Activated CD4-positive, alpha-beta T cell treated with anti-CD3 and anti-CD28 coated beads for 1 hour (primary cell): ENCODE measurements at places on chromosomes 7 and 10.

GRCh38 chr10:132884691-132885271 lies 57.6 kb downstream of the CFAP46 start:
- DNase-seq, result no peak

- no peak for DNase-seq
These were observed 7.5 kb downstream of the MRPL32 start for GRCh38 chr7:42939457-42940240.

- DNase-seq, result no peak
These were observed 37.2 kb downstream of the TMEM120A start for GRCh38 chr7:75957021-75957736.

GRCh38 chr7:108662783-108663362 lies 93.2 kb downstream of the DNAJB9 start:
- no peak for DNase-seq

GRCh38 chr7:140639366-140640053 lies 1.1 kb downstream of the DENND2A start:
- no peak for DNase-seq

GRCh38 chr10:98599032-98599610 lies 152.4 kb upstream of the HPS1 start:
- DNase-seq, result no peak

DNA sequence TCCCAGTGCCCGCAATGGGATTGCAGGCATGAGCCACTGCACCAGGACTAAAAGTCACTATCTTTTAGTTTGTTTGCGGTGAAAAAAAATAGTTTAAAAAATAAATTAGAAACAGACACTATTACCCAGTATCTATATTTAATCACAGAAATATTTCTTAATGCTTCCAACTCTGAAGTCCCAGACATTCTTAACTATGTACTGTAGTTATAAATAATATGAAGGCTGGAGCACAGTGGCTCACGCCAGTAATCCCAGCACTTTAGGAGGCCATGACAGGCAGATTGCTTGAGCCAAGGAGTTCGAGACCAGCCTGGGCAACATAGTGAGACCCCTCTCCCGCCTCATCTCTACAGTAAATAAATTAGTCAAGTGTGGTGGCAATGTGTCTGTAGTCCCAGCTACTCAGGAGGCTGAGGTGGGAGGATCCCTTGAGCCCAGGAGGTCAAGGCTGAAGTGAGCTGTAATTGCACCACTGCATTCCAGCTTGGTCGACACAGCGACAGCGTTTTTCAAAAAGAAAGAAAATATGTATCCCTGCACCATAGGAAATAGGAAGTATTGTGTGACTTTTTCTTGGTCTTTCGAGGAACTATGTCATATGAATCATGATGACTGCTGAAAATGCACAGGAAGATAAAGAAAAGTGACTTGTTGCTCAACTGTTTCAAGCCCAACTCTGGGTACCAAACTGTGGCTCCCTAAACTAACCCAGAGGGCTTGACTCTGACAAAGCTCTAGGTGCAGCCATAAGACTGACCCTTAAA lies 74.9 kb upstream of the STEAP1B start:
- no peak for DNase-seq

- DNase-seq, result no peak
These were observed 52.4 kb downstream of the OAT start for GRCh38 chr10:124366343-124366742.

GRCh38 chr7:55261386-55261770 lies 103.8 kb upstream of the LANCL2 start:
- no peak for DNase-seq

- DNase-seq, result no peak
These were observed 72.3 kb downstream of the CLEC2L start for GRCh38 chr7:139595806-139596205.

DNA sequence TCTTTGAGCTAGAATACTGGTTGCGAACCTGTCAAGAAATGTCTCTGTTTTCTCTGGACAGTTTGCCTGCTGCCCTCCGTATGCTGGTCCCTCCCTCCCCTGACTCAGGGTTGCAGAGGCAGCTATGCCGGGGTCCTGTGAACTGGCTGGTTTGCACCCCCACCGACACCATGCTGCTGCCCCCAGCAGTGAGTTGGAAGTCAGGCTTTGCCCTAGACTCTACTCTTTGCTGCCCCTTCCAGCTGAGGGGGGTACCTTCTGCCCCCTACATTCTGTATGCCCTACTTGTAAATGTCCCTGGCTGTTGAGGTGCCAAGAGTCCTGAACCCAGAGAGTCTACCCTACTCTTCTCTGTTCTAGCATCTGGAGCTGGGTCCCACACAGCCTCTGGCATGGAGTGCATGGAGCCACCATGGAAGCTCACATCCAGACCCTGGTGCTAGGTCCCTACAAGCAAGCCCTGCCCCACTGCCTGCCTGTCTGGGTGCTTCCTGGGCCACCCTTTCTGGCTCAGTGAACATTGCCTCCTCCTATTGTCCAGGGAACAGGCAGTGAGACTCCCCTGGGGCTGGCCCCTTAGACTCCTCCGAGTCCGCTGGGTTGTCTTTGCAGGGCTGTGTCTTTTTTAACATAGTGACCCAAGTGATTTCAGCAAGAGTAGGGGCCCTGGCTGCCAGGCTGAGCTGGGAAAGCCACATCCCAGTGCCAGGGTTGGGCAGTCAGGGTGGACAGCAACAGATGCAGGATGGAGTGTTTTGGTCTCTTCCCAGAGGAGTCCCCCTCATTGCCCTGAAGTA lies 138.9 kb downstream of the ADCY1 start:
- no peak for DNase-seq

- no peak for DNase-seq
These were observed 28.3 kb upstream of the SDK1 start for GRCh38 chr7:3272691-3273141.

GRCh38 chr10:86968271-86968993 lies at the start of gene ADIRF:
ADIRF (plus strand) TSS chr10:86968482; CDS start chr10:86968545, 63 bp downstream.
- no peak for DNase-seq

- no peak for DNase-seq
These were observed 2.7 kb upstream of the MTG1 start for GRCh38 chr10:133391249-133391635.

- DNase-seq, result no peak
These were observed 708.1 kb upstream of the PCDH15 start for GRCh38 chr10:55509168-55509567.

GRCh38 chr10:107379601-107380000 lies 215.1 kb upstream of the SORCS1 start:
- no peak for DNase-seq

DNA sequence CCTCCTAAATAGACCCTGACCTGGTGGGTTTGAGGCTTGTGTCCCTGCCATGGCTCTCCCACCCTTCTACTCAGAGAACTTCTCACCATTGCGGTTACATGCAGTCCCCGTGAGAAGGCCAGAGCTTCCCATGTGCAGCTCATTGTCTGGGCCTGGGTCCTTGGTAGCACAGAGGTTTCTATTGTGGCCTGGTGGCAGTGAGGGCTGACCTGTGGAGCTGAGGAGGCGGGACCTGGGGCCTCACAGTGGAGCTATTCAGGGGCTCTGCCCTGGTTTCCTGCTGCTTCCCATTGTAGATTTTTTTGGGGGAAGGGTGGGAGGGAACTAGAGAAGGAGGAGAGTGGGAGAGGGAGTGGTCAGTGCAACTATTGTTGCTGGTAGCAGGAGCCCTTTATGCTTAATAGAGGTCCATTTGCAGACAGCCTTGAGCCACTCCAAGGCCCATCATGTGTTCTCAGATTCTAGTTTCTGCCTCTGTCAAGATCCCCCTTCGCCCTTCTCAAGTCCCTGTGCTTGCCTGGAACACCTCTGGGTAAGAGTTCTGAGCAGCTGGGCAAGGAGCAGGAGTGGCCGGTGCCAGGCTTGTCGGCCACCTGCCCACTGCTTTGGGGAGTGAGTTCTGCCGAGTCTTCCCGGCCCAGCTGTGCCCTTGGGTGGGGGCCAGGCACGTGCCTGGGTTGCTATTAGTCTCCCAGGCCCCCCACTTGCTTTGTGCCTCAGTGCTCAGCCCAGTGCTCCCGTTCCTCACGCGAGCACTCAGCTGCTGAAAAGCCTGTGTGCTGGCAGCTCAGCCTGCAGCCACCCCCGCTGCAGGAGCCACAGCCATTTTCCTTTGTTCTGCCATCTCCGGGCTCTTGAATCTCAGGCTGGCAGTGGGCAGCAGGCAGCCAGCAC lies 10.7 kb downstream of the TSPAN14 start:
- no peak for DNase-seq

DNA sequence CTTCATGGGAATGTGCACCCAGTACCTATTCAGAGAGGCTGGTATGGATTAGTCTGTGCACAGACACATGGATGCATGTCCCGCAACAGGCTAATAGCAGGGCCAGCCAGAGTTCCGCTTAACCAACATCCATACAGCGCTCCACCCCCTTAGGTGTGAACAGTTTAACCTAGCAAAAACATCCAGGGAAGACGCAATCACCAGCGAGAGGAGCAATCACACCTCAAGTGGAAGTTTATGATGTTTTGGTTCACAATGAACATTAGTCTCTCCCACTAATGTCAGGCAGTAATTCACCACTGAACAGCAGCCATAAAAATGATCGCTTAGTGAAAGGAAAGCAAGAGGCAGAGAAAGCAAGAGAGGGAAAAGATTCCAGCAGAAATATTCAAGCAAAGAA lies 91.1 kb downstream of the PLXNA4 start:
- DNase-seq, result no peak

GRCh38 chr10:62048919-62049623 lies 147.6 kb downstream of the ARID5B start:
- DNase-seq, result peak; percentile 37

GRCh38 chr10:110783509-110784107 lies 88.1 kb upstream of the PDCD4 start:
- peak; percentile 54 for DNase-seq

DNA sequence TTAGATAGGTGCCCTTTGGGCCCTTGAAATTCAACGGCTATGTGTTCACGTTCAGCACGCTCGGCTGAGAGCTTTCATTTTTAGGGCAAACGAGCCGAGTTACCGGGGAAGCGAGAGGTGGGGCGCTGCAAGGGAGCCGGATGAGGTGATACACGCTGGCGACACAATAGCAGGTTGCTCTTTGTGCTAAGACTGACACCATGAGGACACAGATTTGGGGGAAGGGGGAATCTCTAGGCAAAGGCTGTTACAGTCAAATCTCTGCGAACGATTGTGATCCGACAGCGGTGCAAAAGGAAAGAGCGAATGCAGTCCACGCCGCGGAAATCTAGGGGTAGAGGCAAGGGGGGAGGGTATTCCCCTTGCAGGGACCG lies 667 bp downstream of the KLLN start:
- DNase-seq, result no peak

DNA sequence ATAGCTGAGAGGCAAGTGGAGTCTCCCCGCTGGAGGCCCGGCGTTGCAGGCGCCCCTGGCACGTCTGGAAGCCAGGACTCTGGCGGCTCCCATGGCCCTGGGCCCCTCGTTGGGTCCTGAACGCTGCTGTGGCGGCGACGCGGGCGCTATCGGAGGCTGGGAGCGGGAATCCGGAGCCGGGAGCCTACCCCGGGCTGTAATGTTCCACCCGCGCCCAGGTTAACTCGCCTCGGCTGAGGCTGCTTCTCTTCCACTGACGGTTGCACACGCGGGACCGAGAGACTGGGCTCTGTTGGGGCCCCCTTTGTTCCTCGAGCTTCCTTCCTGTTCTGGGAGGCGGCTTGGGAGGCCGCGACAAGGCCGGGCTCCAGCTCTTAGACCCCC lies 1.3 kb upstream of the HOXA5 start:
- DNase-seq, result no peak

- no peak for DNase-seq
These were observed 236.0 kb downstream of the SEMA3D start for GRCh38 chr7:84950836-84951235.

DNA sequence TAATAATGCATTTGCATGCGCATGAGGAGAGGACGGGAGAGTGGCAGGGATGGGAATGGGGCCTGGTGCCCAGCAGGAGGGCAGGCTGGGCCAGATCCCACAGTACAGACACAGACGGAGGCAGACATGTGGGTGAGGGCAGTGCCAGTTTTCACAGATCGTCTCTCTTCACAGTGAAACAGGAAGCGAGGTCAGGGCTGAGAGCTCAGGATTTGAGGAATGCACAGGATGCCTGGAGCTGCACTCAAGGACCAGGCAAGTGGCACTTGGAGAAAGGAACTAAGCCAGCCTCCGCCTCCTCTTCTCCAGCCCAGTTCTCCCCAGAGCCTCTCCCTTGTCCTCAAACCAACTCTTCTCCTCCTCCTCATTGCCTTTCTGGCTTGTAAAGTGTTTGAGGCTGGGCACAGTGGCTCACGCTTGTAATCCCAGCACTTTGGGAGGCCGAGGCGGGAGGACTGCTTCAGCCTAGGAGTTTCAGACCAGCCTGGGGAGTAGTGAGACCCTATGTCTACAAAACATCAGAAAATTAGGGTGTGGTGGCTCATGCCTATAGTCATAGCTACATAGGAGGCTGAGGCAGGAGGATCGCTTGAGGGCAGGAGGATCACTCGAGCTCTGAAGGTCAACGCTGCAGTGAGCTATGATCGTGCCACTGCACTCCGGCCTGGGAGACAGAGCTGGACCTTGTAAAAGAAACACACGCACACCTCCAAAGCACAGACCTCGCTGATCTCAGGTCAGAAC lies 115.2 kb downstream of the HIP1 start:
- DNase-seq, result no peak

- DNase-seq, result no peak
These were observed 98.9 kb downstream of the LHPP start for GRCh38 chr10:124560377-124561105.
